Stimulated activated CD8-positive, alpha-beta memory T cell treated with anti-CD3 and anti-CD28 coated beads, Interleukin-15, amount 100 ng/mL, for 4 hours (primary cell): ENCODE measurements at places on chromosomes 2 and 18.

- DNase-seq, result no peak
Observed at GRCh38 chr18:76988031-76988826, 144.4 kb downstream of the MBP start.

GRCh38 chr2:38029512-38029911 is 46.4 kb downstream of the CYP1B1 start:
- DNase-seq, result no peak

- no peak for DNase-seq
Observed at GRCh38 chr2:96970910-96971309, 15.5 kb downstream of the FAM178B start.

GRCh38 chr2:30336084-30336483 is 104.8 kb downstream of the LBH start:
- DNase-seq, result no peak
